ENCODE measurements at places on chromosomes 11 and 22.

GRCh38 chr11:134145715-134146114 is 76.8 kb downstream of the JAM3 start:
- DNase-seq, result no peak

DNA sequence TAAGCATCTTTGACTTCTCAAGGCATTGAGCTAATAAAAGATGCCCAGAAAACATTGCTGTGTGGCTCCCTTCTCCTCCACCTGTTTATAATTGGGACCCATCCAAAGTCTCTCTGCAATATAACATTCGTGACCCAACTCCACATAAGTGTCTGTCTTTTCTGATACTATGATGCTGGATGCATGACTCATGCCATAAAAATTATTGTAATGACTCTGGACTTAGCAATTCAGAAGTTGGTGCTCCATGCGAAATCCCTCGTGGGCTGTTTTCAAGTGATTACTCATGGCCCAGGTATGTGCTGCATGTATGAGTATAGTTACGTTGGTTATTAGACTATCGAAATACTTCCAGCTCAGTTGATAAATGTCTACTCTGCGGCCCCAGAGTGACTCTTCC is 11.7 kb downstream of the FJX1 start:
- DNase-seq, result no peak

DNA sequence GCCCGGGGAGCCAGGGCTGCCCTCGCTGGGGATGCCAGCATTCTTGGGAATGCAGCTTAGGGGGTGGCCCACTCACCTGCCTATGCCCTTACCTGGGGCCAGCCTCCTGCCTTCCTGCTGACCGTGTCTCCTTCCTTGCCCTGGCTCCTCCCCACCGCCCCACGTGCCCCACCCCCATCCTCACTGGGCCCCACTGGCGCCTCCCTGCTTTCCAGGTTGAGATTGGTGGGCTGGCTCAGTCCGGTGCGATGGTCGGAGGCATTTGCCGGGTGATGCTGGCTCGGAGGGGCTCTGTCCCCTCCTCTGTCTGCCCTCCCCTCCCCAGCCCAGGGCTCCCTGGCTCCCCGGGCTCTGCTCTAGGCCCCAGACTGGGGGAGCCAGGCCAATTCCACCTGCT is 34.1 kb upstream of the GRAMD4 start:
- DNase-seq, result no peak

DNA sequence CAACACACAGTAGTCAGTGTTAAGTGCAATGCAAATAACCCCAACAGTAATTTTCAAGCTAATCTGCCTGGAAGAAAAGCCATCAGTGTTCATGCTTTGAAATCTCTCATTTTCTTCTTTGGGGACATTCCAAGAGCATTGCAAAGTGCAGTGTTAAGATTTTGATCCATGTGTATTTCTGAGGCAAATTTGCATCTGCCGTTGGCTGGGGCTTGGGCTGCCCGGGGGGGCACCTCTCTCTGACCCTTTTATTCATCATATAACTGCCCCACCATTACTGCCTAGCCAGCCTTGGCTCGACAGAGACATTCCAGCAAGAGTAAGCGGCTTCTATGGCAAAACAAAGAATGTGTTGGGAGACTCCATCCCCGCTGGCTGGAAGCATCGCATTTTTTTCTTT is 483.5 kb downstream of the BRD1 start:
- DNase-seq, result no peak

GRCh38 chr11:3764266-3764665 is 33.1 kb downstream of the NUP98 start:
- DNase-seq, result no peak

DNA sequence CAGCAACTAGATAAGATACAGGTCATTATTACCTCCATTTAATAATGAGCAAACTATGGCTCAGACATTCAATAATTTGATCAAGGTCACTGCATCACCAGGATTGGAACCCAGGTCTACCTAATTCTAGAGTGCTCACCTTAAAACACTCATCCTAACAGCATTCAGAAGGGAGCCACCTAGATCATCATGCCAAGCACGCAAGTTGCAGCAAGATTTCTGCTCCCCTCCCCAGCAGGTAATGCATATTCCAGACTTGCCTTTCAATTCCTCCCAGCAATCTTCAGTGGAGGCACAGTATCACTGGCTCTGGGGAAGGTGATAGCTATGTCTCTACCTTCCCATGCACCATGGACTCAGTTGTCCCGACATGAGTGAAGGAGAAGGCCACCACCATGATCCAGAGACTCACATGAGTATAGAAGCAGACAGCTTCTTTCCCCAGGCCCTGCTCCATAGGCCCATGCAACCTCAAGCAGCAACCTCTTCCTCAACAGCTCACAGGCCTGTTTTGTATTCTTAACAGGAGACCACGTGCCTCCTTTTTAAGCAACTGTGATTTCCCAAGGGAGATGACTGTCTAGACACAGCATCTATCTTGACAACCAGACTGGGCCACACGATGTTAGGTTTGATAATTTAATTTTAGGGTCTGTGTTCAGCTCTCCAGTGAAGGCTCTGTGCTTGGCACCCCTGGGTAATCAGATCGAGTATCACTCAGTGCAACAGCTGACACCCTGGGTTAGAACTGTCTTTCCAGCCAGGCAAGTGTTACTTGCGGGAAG is 36.4 kb downstream of the RAB30 start:
- peak; percentile 46 for DNase-seq

- DNase-seq, result peak; percentile 81
Observed at GRCh38 chr11:120137187-120137610, 714 bp downstream of the TRIM29 start.

GRCh38 chr22:30262917-30263741 is 3.5 kb downstream of the OSM start:
- peak; percentile 73 for DNase-seq

DNA sequence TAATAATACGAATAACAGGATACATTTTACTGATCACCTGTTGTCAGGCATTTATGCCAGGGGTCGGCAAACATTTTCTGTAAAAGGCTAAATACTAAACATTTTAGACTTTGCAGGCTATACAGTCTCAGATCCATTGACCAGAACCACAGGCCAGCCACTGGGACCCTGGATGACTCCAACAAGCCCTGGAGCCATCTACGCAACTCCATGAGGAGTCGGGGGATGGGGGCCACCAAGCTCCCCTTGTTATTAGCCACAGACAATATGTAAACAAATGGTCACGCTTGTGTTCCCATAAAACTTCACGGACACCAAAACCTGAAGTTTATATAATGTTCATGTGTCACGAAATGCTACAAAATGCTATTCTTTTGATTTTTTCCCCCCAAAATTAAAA is 54.4 kb upstream of the EMID1 start:
- DNase-seq, result peak; percentile 67

GRCh38 chr11:46290011-46290410 is 12.5 kb downstream of the CREB3L1 start:
- no peak for DNase-seq

DNA sequence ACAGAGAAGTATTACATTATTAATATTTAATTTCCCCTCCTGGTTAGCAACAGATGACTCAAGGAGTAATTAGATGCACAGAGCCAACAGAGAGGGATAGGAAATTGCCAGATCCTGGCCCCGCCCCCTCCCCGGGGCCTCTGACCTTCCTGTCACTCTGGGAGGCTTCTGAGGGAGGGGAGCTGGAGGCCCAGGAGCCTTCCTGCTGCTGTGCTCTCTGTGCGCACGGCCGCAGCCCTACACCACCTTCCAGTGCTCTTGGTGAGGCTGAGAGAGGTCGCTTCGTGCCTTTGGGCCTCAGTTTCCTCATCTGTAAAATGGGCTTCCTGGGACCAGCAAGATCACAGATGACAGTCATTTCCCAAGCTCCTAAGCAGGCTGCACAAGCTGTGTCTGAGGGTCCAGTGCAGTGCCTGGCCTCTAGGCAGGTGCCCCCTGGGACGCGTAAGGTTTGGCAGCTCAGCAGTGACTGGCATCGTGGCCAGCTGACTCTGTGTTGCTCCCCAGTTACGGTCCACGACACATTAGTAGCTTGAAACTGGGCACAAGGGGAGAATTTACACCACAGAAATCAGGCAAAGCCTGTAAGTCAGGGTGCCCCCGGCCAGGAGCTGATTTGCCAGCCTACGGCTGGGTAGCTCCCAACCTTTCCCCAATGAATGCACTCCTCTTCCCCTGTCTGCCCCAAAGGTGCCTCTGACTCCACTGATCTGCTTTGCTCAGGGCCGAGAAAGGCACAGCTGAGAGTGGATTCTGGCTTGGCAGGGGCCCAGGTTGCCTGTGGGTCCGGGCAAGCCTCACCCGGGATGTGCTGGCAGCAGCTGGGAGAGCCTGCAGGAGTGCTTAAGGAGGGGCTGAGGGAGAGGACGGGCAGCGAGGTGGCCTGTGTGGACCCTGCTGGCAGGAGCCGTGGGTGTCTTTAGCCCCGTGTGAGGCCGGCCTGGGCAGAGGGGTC is 2.3 kb downstream of the ADORA2A start:
- DNase-seq, result peak; percentile 89

DNA sequence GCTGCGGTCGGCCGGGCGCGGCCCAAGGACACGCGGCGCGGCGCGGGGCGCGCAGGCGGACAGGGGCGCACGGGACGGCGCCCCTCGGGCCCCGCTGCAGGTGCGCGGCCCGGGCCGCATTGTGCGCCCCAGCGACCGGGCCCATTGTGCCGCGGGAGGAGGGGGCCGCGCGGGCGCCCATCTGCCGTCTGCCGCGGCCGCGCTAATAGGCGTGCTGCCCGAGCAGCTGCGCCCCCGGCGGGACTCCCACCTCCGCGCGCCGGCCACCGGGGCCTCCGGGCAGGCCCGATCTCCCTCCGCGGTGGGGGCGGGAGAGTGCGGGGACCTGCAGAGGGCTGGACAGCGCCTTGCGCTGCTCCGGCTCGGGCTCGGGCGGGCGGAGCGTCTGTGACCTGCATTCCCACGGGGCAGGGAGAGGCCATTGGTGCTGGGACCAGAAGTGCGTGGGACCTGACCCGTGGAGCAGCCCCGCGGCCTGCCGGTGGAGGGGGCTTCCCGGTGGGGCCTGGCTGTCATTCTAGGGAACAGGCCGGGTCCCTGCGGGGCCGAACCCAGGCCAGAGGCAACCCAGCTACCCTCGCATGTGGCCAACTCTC is 933 bp downstream of the BRSK2 start:
- no peak for DNase-seq

- no peak for DNase-seq
Observed at GRCh38 chr11:69630017-69630416, 10.9 kb upstream of the CCND1 start.

DNA sequence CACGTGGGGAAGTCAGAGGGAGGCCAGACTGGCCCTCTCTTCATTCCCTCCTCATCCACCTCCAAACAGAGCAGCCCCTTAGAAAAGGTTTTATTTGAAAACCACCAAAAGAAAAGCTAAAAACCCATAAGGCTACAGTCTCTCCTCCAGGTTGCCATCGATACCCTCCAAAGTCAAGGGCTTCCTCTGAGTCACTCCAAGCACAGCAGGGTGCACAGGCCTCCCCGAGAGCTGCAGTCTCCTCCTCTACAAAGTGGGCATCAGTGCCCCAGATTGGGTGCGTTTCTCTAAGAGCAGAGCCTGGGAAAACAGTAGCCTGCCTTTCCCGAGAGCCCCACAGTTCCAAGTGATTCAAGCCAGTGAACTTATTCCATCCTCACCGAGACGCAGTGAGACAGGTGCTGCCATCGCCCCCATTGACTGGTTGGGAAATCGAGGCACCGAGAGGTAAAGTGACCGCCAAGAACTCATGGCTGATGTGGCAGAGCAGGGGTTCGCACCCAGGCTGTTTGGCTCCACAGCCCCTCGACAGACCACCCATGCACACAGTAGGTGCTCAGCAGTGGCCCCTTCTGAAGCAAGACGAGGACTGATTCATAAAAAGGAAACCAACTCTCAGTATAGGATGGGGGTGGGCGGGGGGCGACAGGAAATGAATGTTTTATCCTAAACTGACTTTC is 91.7 kb upstream of the SHISAL1 start:
- no peak for DNase-seq

GRCh38 chr22:36227396-36227795 is 11.9 kb downstream of the APOL2 start:
- DNase-seq, result no peak

GRCh38 chr11:67627441-67627811 is 2.3 kb downstream of the NUDT8 start:
- DNase-seq, result no peak

GRCh38 chr11:15933886-15934625 is 422.3 kb downstream of the SOX6 start:
- DNase-seq, result no peak

- DNase-seq, result no peak
Observed at GRCh38 chr11:33195462-33196173, 34.3 kb upstream of the CSTF3 start.

- no peak for DNase-seq
Observed at GRCh38 chr11:19092850-19093249, 24.1 kb upstream of the ZDHHC13 start.

DNA sequence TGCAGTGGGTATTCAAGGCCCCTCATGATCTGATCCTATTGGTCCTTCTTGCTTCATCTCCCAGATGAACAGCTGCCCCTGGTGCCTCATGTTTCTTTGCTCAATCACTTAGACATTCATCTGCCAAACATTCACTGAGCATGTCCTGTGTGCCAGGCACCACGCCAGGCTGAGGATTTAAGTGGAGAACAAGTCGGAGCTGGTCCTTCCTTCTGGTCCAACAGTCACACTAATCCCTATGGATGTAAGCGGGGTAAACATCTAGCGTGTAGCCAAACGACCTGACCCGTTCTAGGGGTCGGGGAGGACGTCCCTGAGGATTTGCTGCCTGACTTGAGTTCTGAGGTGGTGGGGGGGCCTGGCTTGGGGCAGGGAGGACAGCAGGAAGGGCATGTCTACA is 21.9 kb downstream of the ZMAT5 start:
- DNase-seq, result peak; percentile 74

GRCh38 chr11:56885177-56885576 is 103.5 kb upstream of the OR5AK2 start:
- no peak for DNase-seq

GRCh38 chr11:114228435-114229411 is 67.5 kb upstream of the NNMT start:
- DNase-seq, result no peak

DNA sequence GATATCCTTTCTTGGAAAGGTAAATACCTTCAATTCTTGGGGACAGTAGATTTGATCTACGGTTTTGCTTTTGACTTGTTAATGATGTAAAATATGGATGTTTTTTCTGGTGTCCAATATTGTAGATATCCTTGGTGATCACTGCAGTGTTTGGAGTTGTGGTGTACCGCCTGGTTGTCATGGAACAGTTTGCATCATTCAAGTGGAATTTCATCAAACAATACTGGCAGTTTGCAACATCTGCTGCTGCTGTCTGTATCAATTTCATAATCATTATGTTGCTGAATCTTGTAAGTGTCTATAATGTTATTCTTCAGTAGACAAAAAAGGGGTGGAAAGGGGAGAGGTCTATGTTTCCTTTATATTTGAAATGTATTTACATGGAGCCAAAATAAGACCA is 27.4 kb upstream of the MUC15 start:
- no peak for DNase-seq

DNA sequence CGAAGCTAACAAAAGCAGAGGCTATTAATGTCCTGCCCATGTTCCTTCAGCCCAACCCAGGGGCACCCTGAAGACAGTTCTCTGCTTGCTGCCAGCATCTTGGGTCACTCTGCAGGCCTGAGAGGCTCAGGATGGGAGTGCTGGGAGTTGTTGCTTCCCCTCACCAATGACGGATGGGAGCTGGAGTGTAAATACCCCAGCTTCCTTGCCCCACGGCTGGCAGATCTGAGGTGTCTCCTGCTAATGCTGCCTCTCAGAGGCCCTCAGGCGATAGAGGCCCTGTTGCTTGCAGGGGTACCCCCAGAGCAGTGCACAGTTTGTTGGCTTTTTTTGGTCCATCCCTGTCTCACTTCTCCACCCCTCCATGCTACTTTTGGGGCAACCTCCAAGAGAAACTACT is 32.9 kb downstream of the IFT27 start:
- DNase-seq, result no peak
